ENCODE measurements at places on chromosomes 3 and 15. TPM values are rescaled to one million over a fixed set of nuclear protein-coding genes. Genes with fewer than 3 reads are reported as not detected.

The TMEM207 gene
- total RNA-seq: not detected

The MORC1 gene
- not detected for total RNA-seq

The GP9 gene
- total RNA-seq: not detected

The GXYLT2 gene
- total RNA-seq: 46.4 TPM

The LYZL4 gene
- not detected for total RNA-seq

The ALDH1A2 gene
- 5.9 TPM for total RNA-seq

The RARRES1 gene
- 222 TPM for total RNA-seq

The CLDN1 gene
- total RNA-seq: 4.5 TPM

The PYGO1 gene
- total RNA-seq: 13.9 TPM

The SI gene
- total RNA-seq: not detected

The ATP13A4 gene
- total RNA-seq: 0.10 TPM

The LRTM1 gene
- total RNA-seq: not detected

The C3orf49 gene
- not detected for total RNA-seq

The AP3B2 gene
- 0.42 TPM for total RNA-seq

The PP2D1 gene
- not detected for total RNA-seq

The STRIT1 gene
- total RNA-seq: not detected

The ITIH3 gene
- 6.8 TPM for total RNA-seq

The SLC35G2 gene
- total RNA-seq: 13.1 TPM

The TAGLN3 gene
- total RNA-seq: not detected

- no peak for DNase-seq
These were observed 246.0 kb downstream of the KBTBD8 start for GRCh38 chr3:67244130-67244529.

- no peak for DNase-seq
These were observed 377.0 kb downstream of the GAP43 start for GRCh38 chr3:116000311-116000710.

- no peak for DNase-seq
These were observed 5.3 kb downstream of the PLA2G4F start for GRCh38 chr15:42151141-42151561.

DNA sequence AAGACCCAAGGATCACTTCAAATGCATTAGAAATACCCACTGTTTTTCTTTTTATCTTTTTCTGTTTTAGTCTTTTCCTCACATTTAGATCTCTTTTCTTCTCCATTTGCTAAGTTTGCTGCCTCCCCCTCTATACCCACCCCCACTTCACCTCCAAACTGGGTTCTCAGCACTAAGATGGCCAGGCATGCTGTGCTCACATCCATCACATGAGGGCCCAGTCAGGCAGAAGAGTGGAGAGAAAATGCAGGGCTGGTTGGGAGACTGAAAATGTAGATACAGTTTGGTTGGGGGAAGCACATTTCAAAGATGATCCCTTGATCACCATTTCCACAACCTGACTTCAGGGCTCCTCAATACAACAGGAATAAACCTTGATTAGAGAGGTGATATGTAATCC lies 8.7 kb downstream of the GAP43 start:
- DNase-seq: no peak

- no peak for DNase-seq
These were observed 402 bp downstream of the WWTR1 start for GRCh38 chr3:149657321-149657925.

GRCh38 chr15:73633991-73634495 lies 854 bp upstream of the NPTN start:
- DNase-seq: no peak

DNA sequence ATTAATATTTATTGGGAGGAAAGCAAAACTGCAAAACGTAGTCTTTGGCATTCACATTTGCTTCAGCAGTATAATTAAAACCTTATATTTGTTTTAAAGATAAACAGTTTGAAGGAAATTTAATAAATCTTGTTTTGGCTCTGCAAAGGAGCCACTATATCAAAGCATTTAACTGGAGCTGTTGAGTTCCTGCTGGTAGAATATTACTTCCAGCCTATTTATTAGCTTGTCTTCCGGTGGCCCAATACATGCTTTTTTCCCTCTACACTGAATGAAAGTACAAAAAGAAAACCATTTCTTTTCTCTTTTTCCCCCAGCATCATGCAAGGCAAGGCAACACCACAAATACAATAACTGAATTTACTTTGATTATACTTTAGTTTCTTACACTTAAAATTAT lies 26.3 kb downstream of the SPTSSB start:
- no peak for DNase-seq

- no peak for DNase-seq
These were observed 58.2 kb upstream of the OXTR start for GRCh38 chr3:8827641-8828040.

GRCh38 chr15:98941595-98942255 lies 65.9 kb downstream of the PGPEP1L start:
- no peak for DNase-seq

DNA sequence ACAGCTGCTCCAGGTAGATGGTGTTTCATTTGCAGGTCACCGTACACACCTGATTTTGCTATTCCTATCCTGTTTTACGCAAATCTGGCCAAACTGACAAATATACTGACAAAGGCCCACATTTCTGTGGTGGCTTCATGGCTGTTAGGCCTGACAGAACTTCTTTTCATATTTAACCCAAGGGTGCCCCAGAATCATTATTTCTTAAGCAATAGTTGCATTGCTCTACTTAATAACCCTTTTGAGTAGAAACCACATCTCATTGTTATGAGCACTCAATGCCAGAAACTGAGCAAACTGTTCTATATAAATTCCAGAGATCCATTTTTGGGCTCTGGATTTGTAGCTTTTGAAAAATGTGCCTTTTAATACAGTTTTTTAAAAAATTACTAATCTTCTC lies 19.4 kb downstream of the ASTE1 start:
- no peak for DNase-seq

DNA sequence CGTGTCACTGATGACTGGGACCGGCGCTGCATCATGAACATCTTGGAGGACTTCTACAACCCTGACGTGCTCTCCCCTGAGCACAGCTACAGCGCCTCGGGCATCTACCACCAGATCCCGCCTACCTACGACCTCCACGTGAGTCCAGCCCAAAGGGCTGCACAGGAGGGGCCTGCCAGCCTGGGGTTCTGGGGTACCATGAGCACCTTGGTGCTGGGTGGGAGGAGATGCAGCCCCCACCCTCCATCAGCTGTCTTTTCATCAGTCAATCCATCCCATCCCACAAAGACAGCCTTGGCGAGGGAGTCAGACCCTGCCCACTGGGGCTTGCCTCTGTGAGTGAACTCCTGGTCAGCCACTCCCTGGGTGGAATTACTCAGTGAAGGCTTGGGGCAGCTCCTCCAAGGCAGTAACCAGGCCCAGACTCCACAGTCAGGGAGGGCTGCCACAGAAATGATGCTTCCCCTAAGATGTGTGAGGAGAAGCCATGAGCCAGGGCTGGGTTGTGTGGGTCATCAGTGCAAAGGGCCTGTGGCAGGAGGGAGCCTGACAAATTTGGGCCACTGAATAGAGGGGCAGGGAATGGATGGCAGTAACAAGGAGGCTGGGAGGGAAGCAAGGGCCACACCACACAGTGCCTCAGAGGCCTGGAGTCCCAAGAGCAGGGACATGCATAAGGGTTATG lies 47.9 kb downstream of the SEMA3G start:
- peak; percentile 51 for DNase-seq

DNA sequence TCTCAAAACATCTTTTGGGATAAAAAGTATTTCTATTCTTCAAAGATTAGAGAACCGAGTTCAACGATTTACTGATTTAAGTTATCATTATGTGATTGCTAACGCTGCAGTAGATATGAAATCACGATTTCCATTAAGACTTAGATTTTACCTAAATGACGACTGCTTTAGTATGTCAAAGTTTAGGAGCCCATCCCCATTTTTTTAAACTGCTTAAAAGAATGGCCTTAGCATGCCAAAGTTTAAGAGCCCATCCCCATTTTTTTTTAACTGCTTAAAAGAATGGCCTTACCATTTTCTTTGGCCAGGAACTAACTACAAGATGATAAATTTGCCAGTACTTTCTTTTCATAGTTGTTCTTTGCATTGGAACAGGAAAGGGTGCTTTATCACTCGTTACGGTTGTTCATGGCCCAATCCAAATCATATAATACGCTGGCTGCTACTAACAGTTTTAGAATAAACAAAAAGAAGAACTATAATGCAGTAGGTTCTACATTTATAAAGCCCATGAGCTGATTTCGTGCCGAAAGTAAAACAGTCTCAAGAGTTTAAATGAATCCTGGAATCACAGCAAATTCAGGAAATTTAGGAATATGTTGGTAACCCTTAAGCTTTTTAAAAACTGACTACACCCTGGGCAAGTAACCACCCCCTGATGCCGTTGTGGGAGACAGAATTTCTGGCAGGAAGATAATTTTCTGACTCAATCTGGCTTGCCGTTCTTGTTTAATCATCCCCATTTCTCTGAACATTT lies 869 bp upstream of the TSC22D2 start:
- DNase-seq: no peak

- DNase-seq: no peak
These were observed 420.4 kb downstream of the TIGIT start for GRCh38 chr3:114714237-114714636.

- no peak for DNase-seq
These were observed 46.8 kb downstream of the SST start for GRCh38 chr3:187623285-187623814.

- no peak for DNase-seq
These were observed 51.9 kb downstream of the USP8 start for GRCh38 chr15:50476143-50476542.

- DNase-seq: no peak
These were observed 1515.7 kb downstream of the SI start for GRCh38 chr3:163562625-163563024.

DNA sequence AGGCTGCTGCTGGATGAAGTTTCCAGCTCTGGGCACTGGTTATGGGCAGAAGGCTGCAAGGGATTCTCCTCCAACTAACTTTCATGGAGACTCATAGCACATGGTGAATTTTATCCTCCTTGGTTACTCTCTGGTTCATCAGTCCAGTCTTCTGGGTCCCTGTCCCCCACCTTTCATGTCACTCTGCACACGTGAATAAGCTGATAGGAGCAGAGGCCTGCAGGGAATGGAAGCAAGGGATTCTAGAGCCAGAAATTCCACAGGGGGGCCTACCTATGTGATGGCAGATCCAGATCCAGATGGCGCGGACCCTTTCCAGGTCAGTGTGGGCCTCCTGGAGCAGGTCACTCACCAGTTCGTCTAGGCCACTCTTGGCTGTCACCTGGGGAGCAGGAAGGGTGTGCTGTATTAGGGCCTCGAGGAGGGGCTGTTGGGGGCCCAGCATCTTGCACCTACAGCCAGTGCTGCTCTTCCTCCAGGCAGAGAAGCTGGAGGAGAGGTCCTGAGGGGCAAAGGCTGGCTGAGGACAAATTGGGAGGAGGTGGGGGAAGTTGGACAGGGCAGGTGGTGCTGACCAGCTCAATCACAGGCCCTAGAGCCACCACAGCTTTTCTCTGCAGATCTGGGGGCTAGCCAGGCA lies 30.2 kb downstream of the KY start:
- DNase-seq: no peak

- DNase-seq: no peak
These were observed 13.3 kb upstream of the KIF23 start for GRCh38 chr15:69400850-69401249.

DNA sequence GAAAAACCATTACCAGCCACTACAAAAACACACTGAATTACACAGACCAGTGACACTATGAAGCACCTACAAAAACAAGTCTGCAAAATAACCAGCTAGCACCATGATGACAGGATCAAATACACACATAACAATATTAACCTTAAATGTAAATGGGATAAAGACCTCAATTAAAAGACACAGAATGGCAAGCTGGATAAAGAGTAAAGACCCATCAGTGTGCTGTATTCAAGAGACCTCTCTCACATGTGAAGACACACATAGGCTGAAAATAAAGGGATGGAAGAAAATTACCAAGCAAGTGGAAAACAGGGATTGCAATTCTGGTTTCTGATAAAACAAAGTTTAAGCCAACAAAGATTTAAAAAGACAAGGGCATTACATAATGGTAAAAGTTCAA lies 482.7 kb upstream of the MCTP2 start:
- DNase-seq: no peak

GRCh38 chr15:80562033-80562432 lies 133.1 kb upstream of the ABHD17C start:
- no peak for DNase-seq

DNA sequence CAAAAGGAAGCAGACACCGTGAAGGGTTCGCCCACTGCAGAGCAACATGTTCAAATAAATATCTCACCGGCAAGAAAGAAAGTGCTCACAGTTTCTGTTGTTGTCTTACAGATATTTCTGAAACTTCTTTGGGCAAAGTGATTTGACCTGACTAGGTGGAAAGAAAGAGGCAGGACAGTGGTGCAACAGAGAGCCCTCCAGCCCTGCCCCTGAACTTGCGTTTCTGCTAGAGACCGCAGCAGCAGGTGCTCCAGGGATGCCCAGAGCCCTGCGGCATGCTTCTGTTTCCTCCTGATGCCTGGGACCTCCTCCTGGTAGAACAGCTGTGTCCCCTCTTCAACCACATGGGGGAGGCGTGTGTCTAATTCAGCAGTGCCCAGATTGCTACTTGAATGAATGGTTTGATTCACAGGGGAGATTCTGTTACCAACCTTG lies 123.4 kb downstream of the ATP10A start:
- DNase-seq: no peak

- no peak for DNase-seq
These were observed 40.0 kb downstream of the SLC6A11 start for GRCh38 chr3:10855871-10856662.

DNA sequence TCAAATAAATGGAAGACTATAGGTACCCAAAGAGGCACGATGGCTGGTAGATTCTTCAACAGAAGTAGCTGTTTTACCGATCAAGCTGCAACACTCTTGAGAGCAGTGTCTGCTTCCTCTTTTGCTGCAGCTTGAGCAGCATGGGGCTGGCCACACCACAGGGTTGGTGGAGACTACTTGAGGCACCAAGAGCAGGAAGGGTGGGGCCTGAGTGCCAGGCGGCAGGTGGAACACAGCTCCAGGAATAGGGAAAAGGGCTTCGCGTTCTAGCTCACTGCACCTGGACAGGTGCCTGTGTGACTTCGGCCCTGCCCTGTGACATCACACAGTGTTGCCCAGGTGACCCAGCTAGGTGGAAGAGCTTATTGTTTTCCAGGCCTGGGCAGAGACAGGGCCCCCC lies at the start of gene CCDC33:
Gene CCDC33 (plus strand): TSS at position 365 of the 400 bp plus-strand sequence. CDS start 394 bp downstream, outside the sequence.
- DNase-seq: no peak

GRCh38 chr3:29991198-29991597 lies 615.2 kb upstream of the TGFBR2 start:
- DNase-seq: no peak

DNA sequence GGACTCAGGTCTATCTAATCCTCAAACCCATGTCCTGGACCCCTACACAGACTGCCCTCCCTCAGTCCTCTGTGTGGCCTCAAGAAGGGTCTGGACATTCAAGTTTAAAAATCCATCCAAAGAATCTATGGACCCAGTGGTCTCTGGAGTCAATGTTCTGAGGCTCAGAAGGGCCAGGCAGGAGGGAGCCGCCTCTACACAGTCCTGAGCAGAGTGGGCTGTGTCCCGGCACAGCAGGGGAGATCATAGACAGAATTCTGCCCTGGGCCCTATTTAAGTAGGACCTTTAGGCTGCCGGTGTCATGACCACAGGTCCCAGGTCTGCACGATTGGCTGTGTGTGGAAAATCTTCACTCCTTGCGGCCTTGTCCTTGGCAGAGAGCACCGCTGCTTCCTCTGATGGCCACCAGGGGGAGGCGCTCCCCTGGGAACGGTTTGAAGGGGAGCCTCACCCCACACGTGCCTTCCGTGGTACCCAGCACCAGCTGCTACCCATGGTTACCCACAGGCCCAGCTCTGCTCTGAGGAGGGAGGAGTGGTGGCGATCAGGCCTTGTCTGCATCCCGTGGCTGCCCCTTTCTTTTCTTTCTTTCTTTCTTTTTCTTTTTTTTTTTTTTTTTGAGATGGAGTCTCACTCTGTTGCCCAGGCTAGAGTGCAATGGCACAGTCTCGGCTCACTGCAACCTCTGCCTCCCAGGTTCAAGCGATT lies 37.9 kb downstream of the CHRD start:
- DNase-seq: peak; percentile 79
